NCI-H510A treated with DMSO at 0.1 percent for 48 hours (cell line): ENCODE measurements at places on chromosomes 5 and 9.

DNA sequence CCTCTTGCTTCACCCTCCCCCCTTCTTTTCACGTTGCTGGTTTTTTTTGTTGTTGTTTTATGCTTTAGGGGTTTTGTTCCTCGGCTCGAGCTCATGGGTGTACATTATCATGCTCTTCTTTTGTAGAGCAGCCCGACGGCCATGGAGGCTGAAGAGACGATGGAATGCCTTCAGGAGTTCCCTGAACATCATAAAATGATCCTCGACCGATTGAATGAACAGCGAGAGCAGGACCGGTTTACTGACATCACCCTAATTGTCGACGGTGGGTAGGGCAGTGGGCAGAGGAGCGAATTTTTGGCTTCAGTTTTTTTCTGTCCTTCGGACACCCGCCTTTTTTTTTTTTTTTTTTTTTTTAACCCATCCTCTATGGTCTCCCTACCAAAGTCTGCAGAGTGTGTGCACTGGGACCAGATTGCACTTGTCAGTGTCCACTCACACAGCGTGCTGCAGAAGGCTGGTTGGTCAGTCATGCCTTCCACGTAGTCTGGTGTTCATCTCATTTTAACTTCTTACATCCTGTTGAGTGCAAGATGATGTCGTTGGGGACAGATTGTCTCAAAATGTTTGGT, 1.3 kb downstream of the ZNF131 start:
- DNase-seq = peak; percentile 62

- DNase-seq = no peak
These were observed 41.4 kb upstream of the PAPPA start for GRCh38 chr9:116112236-116112635.

GRCh38 chr9:72205513-72205912, 56.3 kb downstream of the GDA start:
- no peak for DNase-seq

- DNase-seq = no peak
These were observed 221.3 kb downstream of the PDZD2 start for GRCh38 chr5:31860278-31860677.

DNA sequence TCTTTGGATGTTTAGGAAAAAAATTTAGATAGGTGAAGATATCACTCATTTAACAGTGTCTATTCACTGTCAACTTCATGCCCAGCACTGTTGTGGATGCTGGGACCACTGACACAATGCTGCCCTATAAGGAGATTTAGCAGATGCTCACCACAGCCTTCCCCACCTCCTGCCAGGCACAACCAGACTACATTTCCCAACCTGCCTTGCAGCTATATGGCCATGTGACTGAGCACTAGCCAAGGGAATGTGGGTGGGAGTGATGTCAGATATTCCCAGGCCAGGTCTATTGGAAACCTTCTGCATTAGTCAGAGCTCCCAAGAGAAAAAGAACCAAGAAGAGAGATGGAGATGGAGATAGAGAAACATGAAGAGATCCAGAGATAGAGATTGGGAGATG, 302.6 kb upstream of the TAS2R1 start:
- DNase-seq = no peak

GRCh38 chr5:52673495-52673894, 114.2 kb upstream of the ITGA1 start:
- DNase-seq = no peak

DNA sequence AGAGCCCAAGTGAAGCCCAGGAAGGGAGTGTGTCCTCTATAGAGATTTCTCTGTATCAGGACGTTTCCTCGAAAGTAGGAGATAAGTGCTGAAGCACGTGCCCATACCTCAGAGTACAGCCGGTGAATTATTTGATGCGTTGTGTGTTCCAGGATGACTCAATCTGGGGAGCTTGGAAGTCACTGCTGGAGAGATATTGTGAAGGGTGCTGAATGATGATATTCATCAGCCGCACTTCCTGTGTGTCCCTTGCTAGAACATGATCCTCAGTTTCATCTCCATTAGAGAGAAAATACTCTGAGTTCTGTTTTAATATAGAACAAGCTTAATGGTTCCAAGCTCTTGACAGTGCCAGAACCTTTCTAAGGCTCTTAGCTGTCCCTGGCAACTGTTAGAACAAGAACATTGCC, 402.3 kb upstream of the ADAMTSL1 start:
- DNase-seq = no peak

- peak; percentile 28 for DNase-seq
These were observed 663 bp downstream of the ISOC1 start for GRCh38 chr5:129094924-129095899.

- DNase-seq = no peak
These were observed 1062.5 kb downstream of the CDH9 start for GRCh38 chr5:25975885-25976284.

GRCh38 chr5:177429248-177430040, 3.0 kb downstream of the GRK6 start:
- DNase-seq = no peak

- DNase-seq = no peak
These were observed 367.9 kb downstream of the DIRAS2 start for GRCh38 chr9:90274725-90275124.

DNA sequence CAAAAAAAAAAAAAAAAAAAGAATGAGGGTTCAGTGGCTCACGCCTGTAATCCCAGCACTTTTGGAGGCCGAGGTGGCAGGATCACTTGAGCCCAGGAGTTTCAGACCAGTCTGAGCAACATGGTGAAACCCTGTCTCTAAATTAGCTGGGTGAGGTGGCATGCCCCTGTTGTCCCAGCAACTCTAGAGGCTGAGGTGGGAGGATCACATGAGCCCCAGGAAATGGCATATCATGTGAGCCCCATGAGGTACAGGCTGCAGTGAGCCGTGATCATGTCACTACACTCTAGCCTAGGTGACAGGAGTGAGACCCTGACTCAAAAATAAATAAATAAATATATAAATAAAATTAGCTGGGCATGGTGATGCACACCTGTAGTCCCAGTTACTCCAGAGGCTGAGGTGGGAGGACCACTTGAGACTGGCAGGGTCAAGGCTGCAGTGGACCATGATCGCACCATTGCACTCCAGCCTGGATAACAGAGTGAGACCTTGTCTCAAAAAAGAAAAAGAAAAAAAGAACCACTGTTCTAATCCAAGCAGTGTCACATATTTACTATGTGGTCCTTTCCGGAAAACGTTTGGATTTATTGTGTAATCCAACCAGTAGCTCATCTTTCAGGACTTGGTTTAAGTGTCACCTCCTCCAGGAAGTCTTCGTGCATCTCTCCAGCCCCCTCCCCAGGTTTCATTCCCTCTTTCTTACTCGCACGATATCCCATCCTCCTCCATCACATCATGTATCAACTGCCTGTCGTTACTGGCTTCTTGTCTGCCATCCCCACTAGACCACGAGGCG, 12.3 kb upstream of the SPOUT1 start:
- no peak for DNase-seq

- no peak for DNase-seq
These were observed 888 bp downstream of the RABGAP1 start for GRCh38 chr9:122941582-122942234.

- DNase-seq = no peak
These were observed 1.9 kb downstream of the SLC4A9 start for GRCh38 chr5:140361901-140362300.

GRCh38 chr5:126004636-126005035, 418.6 kb upstream of the GRAMD2B start:
- no peak for DNase-seq

DNA sequence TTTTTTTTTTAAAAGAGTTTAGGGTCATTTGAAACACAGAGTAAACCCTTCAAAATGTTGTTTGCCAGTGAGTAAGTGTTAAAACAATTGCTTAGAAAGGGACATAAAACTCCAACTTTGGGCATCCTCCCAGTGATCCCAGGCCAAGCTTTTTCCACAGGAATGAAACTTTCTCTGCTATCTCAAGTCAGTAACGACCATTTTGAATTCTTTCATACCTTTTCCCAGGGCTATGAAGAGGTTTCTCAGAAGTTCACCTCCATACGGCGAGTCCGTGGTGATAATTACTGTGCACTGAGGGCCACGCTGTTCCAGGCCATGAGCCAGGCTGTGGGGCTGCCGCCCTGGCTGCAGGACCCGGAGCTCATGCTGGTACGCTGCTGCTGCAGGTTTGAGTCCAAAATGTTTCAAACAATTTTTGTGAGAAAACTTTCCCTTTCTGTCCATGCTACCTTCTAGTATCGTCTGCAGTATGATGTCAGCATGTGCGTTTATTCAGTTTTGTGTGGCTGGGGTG, 16.8 kb downstream of the OTULIN start:
- no peak for DNase-seq

- DNase-seq = no peak
These were observed 25.8 kb downstream of the NSUN2 start for GRCh38 chr5:6606884-6607558.

DNA sequence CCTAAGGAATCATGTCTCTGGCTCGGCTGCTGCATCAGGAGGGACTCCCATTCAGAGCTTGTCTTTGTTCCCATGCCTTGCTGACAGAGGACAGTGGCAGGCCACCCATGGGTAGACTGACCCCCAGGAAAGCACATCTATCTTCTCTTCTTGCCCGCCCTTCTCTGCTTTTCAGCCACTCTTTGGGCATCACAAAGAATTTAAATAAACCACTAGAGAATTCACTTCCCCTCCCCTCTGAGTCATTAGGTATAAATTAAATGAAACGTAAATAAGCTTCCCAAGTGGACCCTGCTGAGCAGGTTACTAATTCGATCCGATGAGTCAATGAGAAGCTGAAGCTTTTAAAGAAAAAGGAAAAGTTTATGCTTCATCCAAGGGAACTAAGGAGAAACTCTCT, 97.0 kb downstream of the DRD1 start:
- no peak for DNase-seq

- no peak for DNase-seq
These were observed 140.2 kb downstream of the DENND1A start for GRCh38 chr9:123789554-123790292.

GRCh38 chr5:82364497-82364896, 86.3 kb upstream of the RPS23 start:
- no peak for DNase-seq

DNA sequence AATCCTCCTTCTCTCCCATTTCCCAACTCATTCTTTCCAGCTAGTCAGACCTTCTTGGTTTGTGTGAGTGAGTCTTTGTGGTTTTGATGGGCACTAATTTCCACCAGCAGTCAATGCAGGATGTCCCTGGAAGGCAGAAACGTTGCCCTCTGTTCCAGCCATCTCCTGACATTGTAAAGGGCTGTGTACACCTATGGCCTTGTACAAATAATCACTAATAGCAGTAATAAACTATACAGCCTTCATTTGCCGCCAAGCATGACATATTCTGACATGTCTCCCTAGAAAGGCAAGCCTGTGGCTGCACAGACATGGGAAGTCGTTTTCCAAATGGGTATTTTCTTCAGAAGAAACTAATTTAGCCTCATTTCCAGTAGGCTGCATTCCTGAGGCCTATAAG, 18.4 kb upstream of the DENND1A start:
- no peak for DNase-seq

DNA sequence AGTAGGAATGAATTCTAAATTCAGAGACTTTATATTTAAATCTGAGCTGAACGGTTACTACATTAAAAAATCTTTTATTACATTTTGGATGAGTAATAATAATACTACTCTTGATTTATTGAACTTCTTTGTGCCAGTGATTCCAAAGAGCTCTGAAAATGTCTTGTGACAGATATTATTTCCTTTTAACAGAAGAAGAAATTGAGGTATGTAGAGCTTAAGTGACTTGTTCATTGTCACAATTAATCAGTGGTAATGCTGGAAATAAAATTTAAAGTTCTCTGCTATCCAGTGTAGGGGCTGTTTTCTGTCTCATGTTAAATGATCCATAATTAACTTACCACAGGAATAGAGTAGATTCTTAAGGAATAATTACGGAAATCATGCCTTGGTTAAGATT, 335.3 kb downstream of the KIAA0825 start:
- no peak for DNase-seq

GRCh38 chr5:50800410-50800809, 134.0 kb downstream of the PARP8 start:
- DNase-seq = no peak

GRCh38 chr9:121698627-121699570, 47.5 kb downstream of the DAB2IP start:
- peak; percentile 45 for DNase-seq

GRCh38 chr9:86503314-86503713, 149.1 kb upstream of the TUT7 start:
- DNase-seq = no peak

GRCh38 chr9:69444791-69445190, 119.8 kb downstream of the ENTREP1 start:
- no peak for DNase-seq

- peak; percentile 16 for DNase-seq
These were observed 251.5 kb upstream of the TNC start for GRCh38 chr9:115369322-115369957.

DNA sequence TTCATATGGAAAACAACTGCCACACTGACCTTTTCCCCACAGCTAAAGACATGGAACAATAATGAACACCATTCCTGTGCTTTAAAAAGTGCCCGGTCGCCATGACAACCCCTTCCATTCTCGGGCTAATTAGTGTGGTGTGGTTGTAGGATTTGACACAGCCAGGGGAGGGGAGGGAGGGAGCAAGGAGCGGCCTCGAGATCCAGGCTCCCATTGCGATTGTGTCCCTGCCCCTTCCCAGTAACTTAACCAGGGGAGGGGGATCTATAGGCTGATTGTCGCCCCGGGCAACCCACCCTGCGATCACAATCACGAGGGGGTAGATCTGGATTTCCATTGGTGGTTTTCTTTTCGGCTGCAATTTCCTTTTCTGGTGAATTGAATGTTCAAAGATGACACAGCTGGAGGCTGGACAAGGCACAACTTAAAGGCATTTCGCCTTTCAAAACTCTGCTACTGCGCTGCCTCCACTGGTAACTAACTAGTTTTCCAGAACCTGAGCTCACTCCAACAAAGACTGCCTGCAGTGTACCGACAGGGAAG, 96.7 kb upstream of the RETREG1 start:
- no peak for DNase-seq

DNA sequence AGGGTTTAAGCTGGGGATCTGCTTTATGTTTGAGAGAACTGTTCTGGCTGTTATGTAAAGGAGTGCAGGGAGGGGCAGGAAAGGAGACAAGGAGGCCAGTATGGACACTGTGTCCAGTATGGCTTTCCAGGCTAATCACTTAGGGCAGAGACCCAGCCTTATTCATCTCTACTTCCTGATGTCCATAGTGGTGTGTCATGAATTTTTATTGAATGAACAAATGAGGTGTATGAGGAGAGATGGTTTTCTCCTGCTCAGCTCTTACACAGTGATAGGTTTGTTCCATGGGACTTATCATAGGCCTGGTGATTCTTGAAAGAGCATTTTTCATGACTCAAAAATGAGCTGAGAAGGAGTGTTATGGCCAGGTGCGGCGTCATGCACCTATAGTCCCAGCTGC, 20.5 kb upstream of the FGFR4 start:
- no peak for DNase-seq

DNA sequence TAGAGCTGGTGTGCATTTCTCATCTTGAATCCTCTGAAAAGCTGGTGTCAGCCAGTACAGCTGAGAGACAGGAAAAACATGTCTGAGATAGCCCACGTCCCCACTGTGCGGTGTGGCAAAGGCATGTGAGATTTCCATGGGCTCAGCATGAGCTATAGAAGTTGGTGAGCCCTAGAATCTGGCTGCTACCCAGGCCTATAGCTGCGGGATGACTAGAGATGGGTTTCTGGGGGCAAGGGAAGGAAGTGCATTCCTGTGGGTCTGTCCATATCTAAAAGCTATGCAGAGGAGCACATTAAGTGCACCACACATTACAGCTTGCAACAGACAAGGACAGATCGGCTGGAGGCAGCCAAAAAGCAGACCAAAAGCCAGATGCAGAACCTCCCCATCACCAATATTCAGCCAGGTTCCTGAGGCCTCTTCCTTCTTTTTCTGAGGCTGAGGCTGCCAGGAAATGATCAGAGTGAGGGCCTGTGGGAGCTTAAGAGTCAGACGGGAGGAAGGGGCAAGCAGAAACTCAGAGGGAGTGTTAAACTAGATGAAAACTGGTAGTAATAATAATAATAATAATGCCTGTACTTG, 55.8 kb upstream of the RANBP3L start:
- no peak for DNase-seq
